Activated CD8-positive, alpha-beta memory T cell treated with anti-CD3 and anti-CD28 coated beads for 24 hours (primary cell): ENCODE measurements at places on chromosomes 6 and 20.

GRCh38 chr20:41407607-41408006, 41.0 kb upstream of the EMILIN3 start:
- no peak for DNase-seq

DNA sequence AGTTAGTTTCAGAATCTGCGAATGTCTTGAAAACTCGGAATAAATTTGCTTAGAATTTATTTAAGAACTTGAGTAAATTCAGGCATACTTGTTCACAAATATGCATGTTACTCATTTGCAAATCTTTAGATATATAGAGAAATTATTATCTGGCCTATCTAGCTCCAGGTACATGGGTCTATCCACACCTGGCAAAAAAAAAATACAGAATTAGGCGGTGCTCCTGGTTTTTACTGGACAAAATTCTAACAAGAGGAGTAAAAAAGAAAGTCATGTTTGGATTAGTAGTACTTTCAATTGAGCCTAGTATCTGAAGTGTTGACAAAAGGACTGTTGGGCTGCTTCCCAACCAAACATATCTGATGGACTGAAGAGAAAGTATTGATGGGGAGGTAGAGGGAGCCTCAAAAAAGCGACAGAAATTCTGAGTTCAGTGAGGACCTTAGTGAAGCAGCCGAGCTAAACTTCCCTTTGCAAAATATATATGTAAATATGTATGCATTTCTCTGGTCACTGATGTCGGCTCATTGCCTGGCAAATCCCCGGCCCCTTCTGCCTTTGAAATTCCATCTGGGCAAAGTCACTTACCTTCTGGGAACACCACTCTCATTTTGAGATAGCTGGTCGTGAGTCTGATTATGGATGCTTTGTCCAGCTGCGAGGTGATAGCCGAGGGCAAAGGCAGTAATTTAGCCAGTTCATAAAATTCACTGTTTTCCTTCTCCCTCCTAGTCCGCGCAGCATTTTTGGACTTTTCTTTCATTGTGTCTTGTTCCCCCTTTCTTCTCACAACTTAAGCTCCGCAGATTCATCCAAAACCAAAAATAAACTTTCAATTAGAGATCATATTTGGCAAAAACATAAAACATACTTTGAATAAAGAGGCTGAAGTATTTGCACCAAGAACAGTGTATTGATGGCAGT, 1.8 kb downstream of the SIM1 start:
- DNase-seq: no peak

- DNase-seq: no peak
Measured at GRCh38 chr20:56163806-56164205, 84.7 kb upstream of the MC3R start.

DNA sequence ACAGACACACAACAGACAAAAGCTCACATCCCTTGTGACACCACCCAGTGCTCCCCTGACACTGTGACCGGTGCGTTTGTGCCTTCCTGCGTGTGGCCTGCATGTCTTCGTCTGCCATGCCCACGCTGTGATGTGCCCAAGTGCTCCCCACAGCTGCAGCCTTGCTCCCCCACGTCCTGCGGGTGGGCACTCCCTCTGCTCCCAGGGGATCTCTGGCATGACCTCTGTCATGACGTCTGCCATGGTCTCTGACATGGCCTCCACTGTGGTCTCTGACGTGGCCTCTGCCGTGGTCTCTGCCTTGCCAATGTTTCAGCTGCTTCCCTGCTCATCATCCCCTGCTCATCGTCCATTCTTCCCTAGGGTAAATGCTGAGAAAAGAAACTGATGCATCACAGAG, 200.9 kb downstream of the DLL1 start:
- DNase-seq: no peak

DNA sequence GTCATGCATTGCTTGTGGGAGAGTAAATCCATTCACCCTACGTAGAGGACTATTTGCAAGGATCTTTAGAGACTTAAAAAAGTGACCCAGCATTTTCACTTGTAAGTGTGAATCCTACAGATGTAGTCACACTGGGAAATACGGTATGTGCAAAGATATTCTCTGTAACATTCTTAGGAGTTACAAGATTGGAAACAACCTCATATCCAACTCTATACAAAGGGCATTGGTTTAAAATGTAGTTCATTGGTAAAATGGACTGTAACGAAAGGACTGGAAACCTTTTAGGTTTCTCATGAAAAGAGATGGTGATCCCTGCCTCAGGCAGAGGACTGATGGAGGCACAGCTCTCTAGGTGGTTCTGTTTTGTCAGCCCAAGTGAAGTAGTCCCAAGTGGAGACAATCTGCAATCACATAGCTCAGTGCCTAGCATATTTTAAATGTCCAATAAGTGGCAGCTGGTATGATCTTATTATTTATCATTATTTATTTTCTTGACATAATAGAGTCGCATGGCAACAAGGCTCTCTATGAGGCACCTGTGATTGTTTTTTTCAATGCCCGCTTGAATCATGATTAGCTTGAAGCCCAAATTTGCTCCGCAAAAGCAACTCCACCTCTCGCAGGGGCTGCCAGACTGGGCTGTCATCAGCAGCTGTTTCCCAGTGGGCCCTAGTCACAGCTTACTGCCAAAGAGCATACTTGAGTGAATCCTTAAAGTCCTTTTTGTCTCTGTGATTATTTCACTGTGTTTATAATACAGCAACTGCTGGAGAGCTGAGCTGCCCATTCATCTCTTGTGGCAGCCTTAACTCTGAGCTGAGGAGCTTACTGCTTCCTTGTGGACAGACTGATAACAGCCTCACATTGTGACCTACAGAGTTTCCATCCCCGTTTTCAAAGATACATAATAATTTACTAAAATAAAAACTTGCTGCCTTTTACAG, 19.8 kb upstream of the ENPP1 start:
- no peak for DNase-seq

- no peak for DNase-seq
Measured at GRCh38 chr6:1463751-1464426, 74.5 kb downstream of the FOXF2 start.

GRCh38 chr6:18596531-18596835, 209.3 kb downstream of the RNF144B start:
- DNase-seq: no peak

- no peak for DNase-seq
Measured at GRCh38 chr6:111685526-111685925, 79.8 kb upstream of the TRAF3IP2 start.

GRCh38 chr6:158839796-158840195, 20.6 kb upstream of the EZR start:
- no peak for DNase-seq

DNA sequence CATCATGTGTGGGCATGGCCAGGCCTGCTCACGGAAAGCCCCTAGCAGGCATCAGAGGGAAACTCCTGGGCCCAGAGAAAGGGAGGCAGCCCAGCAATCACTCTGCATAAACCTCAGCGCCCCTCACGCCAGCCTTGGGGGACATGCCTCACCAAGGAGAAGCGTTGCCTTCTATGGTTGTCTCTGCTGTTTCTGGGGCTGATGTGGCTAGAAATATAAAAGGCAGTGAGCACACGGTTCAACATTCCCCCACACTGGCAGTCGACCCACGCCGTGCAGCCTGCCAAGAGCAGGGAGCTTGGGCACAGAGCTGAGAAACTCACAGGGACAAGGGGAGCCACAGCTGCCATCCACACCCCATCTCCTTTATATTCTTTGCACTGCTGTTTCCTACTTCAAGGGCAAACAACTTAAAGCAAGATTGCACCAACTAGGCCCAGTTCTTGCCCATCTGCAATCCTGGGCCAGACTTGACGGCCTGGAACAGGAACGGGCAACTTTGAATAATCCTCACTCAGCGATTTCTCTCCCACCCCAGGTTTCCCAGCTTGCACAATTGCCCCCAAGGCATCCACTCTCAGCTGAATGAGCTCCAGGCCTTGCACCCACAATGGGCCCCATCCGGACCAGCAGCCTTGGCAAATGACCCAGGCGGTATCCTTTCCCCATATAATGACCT, 35.5 kb upstream of the FOXC1 start:
- DNase-seq: no peak

DNA sequence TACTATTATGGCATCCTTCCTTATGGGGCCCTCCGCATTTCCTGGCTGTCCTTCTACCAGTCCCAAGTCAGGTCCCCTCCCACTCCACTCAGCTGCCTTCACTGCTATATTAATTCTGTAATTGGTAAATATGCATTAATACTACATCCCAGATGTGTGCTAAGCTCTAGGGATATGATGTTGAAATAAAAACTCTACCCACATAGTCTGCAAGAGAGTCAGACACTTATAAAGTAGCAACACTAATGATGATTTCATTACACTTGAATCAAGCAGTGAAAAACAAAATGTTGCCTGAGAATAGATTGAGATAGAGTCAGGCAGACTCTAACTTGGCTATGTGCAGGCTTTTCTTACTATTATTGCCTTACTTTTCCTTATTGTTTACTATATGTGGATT, 62.4 kb downstream of the AIG1 start:
- DNase-seq: no peak

DNA sequence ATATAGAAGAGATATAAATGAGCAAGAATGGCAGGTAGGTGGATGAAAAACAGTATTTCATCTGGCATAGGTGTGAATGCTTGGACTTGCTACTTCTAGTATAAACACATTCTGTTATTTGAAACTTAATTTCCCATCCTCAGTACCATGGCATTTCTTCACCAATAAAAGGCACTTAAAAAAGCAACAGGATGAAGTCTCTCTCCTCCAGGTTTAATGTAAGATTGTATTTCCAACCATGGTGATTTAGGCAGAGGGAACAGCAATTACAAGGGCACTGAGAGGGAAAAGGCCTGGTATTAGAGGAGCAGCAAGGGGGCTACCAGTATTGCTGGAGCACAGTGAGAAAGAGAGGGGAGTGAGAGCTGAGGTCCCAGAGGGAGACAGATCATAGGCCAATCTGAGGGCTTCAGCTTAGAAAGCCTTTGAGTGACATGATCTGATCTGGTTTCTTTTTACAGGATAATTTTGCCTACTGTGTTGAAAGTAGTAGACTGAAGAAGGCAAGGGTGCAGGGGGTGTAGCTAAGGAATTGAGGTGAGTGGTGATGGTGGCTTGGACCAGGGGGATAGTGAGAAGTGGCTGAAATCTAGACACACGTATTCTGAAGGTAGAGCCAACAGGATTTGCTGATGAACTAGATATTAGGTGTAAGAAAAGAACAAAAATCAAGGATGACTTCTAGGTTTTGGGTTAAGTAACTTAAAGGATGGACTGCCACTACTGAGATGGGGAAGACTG, 67.8 kb upstream of the SMIM29 start:
- no peak for DNase-seq

- DNase-seq: no peak
Measured at GRCh38 chr20:51731731-51732095, 36.5 kb downstream of the ATP9A start.

GRCh38 chr6:87968435-87969278, 79.0 kb upstream of the SPACA1 start:
- no peak for DNase-seq

- no peak for DNase-seq
Measured at GRCh38 chr6:136927292-136927691, 5.2 kb downstream of the SLC35D3 start.

DNA sequence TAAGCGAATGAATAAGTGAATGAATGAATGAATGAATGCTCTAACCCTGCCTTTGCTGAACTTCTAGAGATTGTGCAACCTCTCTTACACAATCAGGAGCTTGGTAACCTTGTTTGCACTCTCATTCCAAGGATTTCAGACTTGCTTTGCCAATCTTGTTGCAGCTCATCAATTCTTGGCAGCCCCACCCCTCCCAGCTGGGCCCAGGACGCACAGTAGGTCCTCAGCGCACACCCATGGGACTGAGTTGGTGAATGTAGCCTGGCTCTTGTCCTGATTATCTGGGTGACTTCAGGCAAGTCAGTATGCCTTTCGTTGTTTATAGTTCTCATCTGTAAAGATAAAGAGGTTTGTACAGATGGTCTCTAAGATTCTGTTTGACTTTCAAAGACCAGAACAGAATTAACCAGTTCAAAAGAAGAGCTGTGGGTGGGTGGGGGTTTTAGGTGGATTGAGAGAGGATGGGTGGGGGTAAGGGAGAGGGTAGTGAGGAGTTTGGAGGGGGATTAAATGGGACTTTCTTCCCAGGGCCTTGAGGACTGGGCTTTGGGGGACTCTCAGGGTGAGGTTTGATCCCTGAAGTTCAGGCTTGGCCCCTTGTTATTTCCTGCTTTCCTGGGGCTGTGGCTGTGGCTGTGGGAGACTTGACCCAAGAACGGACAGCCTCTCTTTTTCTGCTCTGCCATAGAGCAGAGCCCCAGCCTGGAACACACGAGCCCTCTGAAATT, 33.2 kb downstream of the VEGFA start:
- DNase-seq: no peak

DNA sequence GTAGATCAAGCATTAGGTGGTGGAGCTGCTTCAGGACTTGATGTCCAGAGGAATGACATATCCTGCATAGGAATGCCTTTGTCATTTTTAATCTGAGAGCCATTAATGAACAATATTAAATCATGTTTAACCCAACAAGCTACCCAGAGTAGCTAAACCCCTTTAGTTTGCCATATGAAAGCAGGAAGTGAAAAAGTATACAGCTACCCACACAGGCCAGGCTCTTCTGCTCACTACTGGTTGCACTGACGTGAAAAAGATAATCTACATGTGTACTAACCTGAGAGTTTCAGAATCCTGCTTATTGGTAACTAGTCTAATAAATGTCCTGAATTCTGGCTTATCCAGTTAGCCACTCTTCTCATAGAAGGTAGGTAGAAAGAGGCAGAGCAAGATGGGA, 19.9 kb downstream of the GLYATL3 start:
- no peak for DNase-seq

DNA sequence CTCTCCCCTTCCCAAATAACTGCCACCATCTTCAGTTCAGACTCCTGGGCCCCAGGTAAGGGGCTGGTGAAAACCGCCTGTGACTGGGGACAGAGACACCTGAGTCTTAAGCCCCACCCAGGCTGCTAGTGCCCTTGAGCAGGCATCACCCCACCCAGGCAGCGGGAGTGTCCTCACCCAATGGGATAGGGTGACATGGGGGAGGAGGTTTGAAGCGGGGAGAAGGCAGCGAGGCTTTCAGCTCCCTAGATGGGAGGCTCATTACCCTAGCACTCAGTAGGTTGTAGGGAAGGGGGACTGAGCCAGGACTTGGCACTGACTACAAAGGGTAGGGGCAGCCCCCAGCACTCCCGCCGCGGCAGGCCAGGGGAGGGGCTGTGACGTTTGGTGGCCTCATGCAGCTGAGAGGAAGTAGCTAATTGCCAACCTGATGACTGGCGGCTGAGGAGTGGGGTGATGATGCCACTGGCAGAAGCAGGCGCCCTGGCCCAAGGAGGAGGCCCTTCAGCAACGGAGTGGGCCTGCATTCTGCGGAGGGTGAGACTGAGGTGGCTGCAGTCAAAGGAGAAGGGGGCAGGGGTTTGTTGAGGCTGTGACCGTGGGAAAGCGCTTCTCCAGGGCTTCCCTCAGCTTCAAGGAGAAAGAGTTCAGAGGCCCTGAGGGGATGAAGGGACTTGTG, 126.9 kb downstream of the MRPL14 start:
- no peak for DNase-seq
